ENCODE measurements at places on chromosomes 5 and 9.

- no peak for DNase-seq
Measured at GRCh38 chr5:140111011-140111858, 2.7 kb upstream of the PURA start.

- no peak for DNase-seq
Measured at GRCh38 chr5:6820851-6821479, 107.7 kb downstream of the TENT4A start.

DNA sequence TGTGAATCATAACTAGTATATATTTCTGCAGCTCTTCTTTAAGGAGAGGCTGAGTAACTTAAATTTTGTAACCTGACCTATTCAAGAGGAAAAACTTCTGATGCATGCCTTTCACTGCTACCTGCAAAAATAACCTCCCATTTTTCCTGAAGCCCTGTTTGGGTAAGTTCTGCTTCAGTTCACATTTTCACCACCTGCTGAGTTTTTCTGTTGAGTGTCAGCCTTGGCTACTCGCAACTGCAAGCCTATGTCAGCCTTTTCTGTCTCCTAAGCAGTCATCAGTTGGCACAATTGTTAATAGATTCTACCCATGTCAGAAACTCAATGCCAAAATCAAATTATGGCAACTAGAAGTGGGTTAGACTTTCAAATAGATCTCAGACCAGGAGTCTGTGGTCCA, 8.2 kb upstream of the TNFAIP8 start:
- no peak for DNase-seq

DNA sequence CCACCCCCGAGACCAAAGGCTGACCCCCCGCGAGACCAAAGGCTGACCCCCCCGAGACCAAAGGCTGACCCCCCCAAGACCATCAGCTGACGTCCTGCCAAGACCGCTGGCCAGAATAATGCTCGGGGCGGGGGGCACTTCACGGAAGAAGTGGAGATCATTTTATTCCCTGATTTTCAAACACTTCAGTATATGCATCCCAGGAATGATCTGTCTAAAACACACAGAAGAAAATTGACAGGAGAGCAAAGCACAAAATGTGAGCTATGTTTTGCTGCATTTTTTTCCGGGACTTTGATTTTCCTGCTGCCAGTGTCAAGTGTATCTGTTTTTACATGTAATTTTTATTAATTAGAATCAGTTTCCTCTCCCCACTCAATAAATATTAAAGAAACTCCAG, 67.1 kb downstream of the ADAMTS2 start:
- DNase-seq = no peak

DNA sequence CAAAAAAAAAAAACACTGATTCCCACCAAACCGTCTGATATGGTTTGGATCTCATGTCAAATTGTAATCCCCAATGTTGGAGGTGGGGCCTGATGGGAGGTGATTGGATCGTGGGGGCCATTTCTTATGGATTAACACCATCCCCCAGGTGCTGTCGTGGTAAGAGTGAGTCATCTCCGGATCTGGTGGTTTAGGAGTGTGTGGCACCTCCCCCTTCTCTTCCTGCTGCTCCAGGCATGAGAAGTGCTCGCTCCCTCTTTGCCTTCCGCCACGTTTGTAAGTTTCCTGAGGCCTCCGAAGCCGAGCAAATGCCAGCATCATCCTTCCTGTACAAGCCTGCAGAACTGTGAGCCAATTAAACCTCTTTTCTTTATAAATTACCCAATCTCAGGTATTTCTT, 45.2 kb downstream of the HSD17B3 start:
- DNase-seq = no peak

DNA sequence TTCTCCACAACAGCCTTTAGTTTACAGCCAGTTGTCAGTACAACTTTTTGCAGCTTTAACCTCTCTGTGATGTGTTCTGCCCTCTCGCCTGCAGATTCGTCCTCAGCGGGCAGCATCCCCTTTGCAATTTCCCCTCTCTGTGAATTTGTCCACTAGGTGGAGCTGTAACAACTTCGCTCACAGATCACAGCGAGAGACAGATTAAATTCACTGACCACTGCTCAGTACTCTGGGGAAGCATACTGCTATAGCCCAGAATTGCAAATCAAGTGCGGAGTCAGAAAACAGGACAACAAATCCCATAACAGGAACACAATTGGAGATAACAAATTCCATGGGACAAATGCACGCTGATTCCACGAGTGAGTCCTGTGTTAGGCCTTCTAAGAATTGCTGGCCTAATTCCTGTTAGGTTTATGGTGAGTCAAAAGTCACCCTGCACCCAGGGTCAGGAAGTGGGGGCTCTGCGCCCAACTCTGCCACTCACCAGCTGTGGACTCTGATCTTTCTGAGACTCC, 2124.9 kb downstream of the MAT2B start:
- DNase-seq = peak; percentile 46

GRCh38 chr9:36862206-36863145, 171.6 kb downstream of the PAX5 start:
- peak; percentile 10 for DNase-seq

- no peak for DNase-seq
Measured at GRCh38 chr5:35668319-35668718, 50.7 kb downstream of the SPEF2 start.

- no peak for DNase-seq
Measured at GRCh38 chr9:19631181-19631580, 157.7 kb downstream of the SLC24A2 start.

DNA sequence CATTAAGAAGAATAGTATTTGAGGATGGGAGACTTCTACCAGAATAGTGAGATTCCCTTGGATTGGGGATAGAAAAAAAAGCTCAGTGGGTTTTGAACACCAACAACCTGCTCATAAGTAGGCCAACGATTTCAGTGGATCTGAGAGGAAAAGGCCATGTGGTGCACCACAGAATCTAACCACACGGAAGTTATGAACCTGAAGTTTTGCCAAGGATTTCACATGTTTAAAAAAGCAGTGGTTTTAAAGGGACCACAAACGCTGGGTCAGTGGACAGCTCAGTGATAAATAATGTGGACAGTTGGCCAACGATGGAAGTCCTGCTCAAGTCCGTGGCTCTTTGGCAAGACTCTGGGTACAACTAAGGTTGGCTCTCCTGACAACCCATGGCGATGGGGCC, 107.2 kb upstream of the TXNDC8 start:
- DNase-seq = no peak

GRCh38 chr5:14486486-14486885, 95.1 kb upstream of the OTULINL start:
- DNase-seq = no peak

- no peak for DNase-seq
Measured at GRCh38 chr5:91049800-91050199, 333.3 kb downstream of the ARRDC3 start.

- DNase-seq = no peak
Measured at GRCh38 chr5:89301321-89302025, 418.5 kb upstream of the MEF2C start.

- peak; percentile 58 for DNase-seq
Measured at GRCh38 chr5:3226196-3226920, 369.3 kb upstream of the IRX1 start.

DNA sequence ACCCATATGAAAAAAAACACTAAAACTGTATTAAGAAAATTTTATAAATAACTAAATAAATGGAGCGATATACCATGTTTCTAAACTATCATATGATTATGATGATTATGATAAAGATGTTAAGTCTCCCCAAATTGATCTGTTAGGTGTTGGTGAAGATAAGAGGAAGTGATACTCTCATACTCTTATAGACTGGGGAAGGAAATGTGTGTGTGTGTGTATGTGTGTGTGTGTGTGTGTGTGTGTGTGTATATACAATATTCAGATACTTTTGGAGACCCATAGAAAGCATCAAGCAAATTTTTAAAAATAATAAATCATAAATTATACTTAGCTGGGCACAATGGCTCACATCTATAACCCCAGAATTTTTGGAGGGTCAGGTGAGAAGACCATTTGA, 62.9 kb downstream of the TMEM232 start:
- no peak for DNase-seq

- DNase-seq = no peak
Measured at GRCh38 chr9:131258698-131259431, 17.4 kb downstream of the FAM78A start.

DNA sequence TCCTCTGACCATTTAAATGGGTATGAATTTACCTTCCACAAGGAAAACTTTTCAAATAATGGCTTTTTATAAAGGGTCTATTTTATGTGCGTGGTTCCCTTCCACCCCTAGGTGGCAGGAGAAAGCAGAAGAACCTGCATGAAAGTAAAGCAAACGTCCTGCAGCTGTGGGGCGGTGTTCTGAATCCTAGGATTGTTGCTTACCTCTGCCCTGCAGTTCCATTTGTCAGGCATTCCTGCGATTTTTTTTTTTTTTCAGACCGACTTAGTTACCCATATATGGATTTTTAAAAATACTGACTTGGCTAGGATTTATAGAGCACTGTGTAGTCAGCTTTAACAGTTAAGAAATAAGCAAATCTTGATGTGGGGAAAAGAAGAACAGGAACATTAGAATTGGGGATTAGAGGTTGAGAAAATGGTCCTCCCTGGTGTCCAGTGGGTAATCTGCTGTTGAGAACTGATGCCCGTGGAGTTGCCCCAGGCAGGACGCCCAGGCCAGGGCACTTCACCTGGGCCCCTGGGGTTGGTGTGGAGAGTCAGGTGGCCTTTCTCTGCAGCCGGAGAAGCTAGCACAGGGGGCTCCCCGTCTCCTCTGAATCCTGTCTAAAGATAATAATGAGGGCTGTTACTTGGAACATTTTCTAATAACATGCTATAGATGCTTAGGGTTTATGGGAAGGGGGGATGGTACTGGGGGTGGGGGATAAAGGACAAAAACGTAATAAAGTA, 30.4 kb upstream of the LTC4S start:
- DNase-seq = no peak

DNA sequence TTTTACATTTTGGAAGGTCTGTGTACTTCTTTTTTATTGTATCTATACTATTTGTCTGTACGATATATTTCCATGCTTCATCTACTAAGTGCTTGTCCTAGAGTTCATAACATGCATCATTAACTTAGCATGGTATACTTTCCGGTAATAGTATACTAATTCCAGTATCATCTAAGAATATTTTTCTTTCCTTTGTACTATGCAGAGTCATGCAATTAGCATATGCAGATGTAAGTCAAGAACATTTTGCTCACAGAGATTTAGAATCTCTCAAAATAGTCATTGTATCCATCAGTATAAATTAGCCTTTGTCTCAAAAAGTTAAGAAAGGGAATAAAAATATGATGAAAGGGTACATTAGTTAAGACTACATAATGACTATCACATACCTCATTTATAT, 770.4 kb upstream of the GRAMD2B start:
- no peak for DNase-seq

DNA sequence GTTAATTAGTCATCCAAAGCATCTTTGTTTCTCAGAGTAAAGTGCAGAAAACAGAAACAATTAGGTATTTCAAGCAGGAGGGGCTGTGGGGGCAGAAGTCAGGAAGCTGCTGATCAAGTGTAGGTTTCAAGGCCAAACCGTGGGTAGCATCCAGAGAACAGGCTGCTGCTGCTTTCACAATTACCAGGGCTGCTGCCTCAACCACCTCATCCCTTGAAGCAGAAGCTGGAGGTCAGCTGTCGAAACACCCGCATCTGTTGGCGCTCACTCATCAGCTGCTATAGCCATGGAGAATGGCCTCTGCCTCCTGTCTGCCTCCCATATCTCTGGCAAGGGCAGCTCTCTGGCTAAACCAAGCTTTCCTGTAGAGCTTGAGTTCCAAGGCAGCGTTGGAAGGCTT, 122.9 kb upstream of the OSMR start:
- no peak for DNase-seq

GRCh38 chr9:97830884-97831829, 21.9 kb upstream of the FOXE1 start:
- DNase-seq = no peak

DNA sequence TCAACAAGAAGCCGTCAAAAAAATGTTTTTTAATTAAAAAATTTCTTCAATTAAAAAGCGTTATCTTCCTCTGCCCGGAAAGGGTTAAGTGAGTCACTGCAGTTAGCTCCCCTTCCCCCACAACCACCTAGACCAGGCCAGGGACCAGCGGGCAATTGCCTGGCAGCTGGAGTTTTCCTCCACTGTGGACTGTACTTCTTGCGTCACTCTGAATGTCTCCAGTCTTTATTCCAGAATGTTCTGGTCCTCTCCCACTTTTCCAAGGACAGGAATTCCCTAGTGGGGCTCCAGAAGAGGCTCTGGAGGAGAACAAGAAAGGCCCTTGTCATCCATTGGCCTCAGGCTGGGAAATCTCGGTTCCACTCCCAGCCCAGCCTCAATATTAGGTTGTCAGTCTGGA, 114.0 kb downstream of the C9orf50 start:
- no peak for DNase-seq

DNA sequence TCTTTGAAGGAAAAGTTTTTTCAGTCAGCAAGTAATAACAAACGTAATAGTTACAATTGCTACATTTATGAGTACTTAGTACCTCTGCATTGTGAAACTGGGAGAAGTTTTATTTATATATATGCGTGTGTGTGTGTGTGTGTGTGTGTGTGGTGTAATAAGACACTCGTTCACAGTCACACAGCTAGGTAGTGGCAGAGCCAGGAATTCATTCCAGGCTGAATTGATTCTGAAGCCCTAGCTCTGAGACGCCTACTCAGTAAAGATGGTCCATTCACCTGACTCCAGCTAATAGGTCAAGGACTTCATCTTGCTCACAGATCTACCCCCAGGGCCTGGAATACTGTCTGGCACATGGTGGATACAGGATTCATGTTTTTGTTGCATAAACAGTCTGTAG, 13.6 kb upstream of the CAST start:
- DNase-seq = no peak

All from amygdala (tissue), 56 donors.